Heart right ventricle (tissue), 16 donors: ENCODE measurements at places on chromosomes 3 and 15.

DNA sequence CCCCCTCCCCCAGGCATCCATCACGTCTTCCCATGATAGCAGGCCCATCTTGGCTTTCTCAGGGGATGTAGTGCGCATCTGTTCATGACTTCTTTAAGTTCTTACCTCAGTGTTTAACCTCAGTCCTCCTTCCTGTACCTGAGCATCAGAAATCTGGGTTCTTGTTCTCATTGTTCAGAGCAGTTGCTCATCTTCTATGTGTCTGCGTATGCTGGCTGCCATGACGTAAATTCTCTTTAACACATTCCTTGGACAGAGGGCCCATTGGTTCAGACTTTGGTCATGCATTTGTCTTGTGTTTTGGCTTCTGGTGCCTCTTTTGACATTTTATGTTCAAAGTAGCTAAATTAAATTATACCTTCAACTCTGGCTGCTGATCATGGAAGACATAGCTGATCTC is 227.3 kb downstream of the CACNA2D3 start:
- DNase-seq = no peak

DNA sequence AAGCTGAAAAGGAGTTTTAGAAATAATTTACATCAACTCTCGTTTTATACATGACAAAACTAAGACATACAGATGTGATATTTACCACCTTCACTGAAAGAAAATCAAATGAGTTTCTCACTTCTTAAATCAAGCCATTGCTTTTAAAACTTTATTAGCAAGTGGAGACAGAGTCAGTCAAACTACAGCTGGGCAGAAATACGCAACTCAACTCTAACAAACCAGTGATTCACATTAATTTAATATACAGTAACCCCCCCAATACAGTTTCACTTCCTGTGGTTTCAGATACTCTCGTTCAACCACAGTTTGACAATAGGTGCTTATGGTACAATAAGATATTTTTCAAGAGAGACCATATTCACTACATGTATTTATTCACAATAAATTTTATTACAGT is 477.1 kb downstream of the MAGI1 start:
- no peak for DNase-seq

DNA sequence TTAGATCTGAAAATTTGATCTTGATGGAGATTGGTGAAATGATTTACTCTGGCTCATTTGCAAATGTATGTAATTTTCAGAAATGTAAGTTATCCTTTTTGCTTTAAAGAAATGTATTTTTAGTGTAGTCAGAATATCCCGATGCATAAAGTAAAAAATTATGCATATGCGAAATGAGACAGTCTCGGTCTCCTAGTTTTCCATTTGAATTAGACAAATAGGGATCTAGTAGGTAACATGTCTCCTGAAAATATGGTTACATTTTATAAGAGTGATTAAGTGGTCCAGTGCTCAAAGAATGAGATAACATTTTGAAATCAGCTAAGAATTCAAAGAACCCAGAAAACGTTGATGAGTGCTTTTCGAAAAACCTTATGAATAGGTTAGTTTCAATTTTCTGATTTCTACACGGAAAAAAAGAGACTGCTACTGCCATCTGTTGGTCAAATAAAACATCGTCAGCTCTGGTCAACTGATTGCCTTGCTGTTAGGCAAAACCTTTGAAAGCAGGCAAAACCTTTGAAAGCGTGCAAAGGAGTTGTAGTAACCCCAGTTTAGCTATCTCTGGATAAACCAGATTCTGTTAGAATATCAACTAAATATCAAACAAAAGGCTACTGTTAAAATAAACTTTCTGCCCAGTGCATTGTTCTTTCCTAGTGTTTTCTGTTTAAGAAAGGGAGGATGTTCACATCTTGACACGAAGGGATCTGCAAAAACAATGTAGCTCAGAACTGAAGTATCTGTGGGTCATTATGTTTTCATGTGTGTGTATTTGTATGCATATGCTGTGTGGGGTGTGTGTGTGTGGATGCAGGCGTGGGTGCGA is 59.3 kb upstream of the CHMP2B start:
- DNase-seq = peak; percentile 15

DNA sequence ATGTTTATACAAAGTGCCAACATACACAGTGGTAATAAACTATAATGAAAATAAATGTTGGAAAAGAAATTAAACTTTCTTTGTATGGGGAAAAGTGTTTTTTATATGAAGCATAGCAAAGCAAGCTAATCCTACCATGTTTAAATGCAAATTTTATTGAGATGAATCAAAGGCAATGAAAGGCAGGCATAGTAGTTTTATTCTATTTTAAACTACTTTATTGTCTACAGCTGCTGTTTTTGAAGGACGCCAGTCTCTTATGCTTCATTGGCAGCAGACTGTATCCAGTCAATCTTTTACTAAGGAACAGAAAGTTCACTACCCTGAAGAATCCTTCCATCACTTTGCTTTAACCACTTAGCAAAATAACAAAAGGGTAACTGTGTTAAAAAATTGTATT is 761.0 kb downstream of the ROBO2 start:
- DNase-seq = no peak

DNA sequence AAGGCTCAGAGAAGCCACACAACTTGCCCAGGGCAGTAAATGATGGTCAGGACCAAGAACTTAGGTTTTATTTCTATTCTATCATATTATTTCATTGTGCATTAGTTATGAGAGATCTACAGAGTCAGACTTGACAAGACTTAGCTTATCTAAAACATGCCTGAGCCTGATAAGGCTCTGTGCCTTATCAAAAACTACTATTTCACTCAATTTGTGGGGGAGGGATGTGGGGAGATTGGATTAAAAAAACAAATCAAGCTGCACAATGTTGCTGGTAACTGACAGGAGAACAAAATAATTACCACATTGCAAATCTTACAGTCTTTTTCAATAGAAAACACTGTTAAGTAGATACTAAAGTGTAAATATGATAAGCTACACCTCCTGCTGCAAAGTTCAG is 16.0 kb downstream of the HACD2 start:
- no peak for DNase-seq

GRCh38 chr3:7788881-7789280 is 712.7 kb upstream of the LMCD1 start:
- DNase-seq = no peak

GRCh38 chr3:12954891-12955650 is 113.7 kb upstream of the RPL32 start:
- DNase-seq = peak; percentile 88

DNA sequence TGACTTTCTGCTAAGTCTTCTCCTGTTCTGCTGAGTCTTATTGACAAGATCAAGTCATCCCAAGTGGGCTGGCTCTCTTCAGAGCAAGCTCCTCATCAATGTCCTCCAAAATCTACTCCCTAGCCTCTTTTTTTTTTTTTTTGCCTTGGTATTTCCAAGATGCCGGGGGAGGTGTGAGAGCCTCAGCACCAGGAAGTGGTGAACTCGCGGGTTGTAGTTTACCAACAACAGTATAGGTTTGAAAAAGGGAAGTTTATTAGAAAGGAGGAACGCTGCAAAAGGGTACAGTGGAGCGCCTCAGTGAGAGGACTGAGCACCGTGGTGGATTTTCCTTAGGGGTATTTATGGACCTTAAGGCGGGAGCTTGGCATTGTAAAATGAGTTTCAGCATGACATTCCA is 94.3 kb upstream of the SGO1 start:
- no peak for DNase-seq

DNA sequence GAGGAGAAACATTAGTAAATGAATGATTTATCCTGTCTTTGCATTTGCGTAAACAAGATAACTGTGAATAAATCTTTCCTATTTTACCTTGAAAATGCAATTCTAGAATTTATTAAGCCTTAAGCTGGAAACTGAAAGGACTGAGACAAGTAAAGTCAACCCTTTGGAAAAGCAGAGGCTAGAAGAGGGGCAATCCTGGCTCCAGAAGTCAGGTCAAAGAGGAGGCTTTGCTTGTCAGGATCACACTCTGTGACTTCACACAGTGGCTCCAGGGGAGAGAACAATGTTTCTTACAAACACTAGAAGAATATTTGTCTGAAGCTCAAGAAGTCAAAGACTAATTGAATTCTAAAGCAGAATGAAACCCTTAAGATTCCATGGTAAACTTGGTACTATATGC is 530.4 kb downstream of the NAALADL2 start:
- no peak for DNase-seq

- DNase-seq = no peak
Observed at GRCh38 chr15:29183071-29183831, 86.4 kb downstream of the NSMCE3 start.

GRCh38 chr15:63997715-63998442 is 48.4 kb downstream of the DAPK2 start:
- DNase-seq = no peak

DNA sequence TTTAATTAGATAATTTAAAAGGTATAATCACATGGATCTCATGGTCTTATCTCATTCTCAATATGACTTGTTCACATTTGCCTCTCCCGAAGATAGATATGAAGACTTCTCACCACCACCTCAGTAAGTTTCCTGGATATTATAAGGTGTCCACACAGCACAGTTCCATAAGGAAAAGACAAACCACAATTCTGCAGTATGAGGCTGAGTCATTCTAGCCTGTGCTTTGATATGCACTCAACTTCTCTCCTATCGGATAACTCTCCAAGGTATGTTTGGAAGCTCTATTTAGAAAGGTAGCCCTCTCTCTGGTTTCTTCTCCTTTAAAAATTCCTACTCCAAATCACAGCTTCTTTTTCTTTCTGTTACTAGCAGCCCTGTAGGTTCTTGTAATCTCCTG is 612.8 kb downstream of the ZPLD1 start:
- no peak for DNase-seq

GRCh38 chr3:169579116-169579710 is 84.3 kb downstream of the MECOM start:
- no peak for DNase-seq

GRCh38 chr3:165748094-165748493 is 89.1 kb downstream of the BCHE start:
- no peak for DNase-seq

DNA sequence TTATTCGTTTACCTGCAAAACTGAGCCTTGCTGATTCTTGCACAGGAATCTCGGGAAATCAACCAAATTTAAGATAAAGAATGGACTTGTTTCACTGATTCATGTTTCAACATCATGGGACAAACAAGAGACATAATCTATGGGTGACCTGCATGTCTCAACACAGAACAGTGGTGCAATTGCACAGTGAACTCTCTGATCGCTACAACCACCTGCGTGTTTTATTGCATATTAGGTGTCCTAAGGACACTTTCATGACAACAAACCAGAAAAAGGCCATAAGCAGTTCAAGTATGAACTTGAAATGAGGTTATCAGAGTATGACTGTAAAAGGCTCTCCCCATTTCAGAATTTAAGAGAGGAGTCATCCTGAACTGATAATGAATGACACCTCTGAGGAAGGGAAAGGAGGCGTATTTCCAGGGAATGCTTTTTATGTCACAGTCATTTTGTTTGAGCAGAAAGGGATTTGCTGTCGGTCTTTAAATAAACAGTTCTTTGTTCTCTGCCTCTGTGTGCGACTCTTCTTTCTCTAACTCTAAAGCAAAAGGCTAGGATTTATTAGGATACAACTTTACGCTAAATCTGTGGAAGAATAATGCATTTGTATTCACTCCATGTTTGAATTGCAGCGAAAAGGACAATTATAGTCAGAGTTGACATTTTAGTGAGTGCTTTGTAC is 167.2 kb downstream of the RBMS3 start:
- no peak for DNase-seq

DNA sequence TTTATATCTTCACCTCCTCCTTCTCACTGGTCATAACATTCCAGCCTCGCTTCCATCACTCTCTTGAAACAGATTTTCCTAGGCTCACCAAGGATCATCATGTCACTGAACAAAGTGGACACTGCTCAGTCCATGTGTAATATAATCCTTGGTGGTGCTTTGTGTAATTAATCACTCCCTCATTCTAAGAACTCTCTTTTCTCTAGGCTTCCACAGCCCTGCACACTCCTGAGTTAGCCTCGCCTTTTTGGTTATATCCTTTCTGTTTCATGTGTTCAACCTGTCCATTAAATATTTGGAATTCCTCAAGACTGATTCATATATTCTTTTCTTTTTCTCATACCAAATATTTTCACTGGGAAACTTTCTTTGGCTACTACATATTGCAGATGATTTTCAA is 440.8 kb downstream of the PYDC2 start:
- DNase-seq = no peak

GRCh38 chr3:79406175-79406574 is 361.6 kb downstream of the ROBO1 start:
- DNase-seq = no peak

- DNase-seq = no peak
Observed at GRCh38 chr15:68851971-68852370, 31.3 kb upstream of the ANP32A start.
